ENCODE measurements at places on chromosomes 12 and 14. TPM values are rescaled to one million over a fixed set of nuclear protein-coding genes. Genes with fewer than 3 reads are reported as not detected.

GRCh38 chr14:91094772-91095171 is 19.1 kb upstream of the DGLUCY start:
- DNase-seq = no peak

DNA sequence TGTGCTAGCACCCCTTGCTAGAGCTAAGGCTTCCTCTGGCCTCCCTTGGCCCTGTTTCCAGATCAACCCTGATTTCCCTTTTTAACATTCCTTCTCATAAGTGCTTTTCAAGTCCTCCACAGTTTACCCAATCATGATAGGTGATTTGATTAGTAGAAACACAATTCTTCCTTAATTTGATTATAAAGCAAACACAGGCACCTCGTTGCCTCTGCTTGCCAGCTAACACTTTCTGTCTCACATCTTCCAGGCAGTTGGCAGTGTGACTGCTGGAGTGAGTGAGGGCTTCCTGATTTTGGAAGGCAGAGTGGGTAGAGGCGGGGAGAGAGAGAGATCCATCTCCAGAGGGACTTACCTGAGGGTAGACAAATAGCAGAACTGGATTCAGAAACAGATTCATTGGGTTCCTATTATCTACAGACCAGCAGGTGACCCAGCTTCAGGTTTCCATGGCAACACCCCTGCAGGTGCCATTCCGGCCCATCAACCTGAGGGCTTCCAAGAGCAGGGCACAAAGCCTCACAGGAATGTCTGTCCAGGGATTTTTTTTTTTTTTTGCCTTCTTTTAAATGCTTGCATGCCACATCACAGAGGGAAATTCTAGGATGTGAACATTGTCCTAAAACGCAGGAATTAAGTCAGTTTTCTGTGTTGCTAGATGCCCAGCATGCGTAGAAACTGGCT is 77.7 kb downstream of the PLXNC1 start:
- no peak for DNase-seq

- DNase-seq = no peak
These were observed 4.8 kb downstream of the ARHGAP9 start for GRCh38 chr12:57474862-57475261.

Gene RPS6KA5
- total RNA-seq = 22.4 TPM

- no peak for DNase-seq
These were observed 63.9 kb downstream of the RNFT2 start for GRCh38 chr12:116802018-116802417.

GRCh38 chr14:90976101-90976500 is 84.3 kb downstream of the RPS6KA5 start:
- no peak for DNase-seq

DNA sequence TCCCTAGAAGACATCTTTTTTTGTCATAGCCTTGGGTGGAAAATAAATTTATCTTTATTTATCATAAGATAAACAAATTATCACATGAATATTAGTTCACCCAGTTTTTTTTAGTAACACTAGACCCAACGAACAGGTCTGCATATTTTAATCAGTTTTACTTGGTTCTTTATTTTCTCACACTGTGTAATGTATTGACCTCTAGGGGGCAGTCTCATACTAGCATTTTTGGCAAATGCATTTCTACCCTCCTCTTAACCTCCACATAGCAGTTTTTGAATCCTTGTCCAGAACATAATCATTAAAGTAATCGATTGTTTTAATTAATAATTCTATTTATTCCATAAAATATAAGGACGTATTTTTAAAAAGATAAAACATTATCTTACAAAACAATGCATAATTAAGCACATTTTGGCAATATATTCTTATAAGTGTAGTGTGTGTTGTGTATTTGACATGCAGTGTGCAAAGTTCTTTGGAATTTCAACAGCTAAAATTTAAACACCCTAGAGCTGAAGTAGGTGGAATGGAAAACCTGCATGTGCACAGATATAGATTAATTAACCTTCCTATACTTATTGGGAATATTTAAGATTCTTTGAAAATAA is 31.6 kb upstream of the PTPRQ start:
- no peak for DNase-seq

DNA sequence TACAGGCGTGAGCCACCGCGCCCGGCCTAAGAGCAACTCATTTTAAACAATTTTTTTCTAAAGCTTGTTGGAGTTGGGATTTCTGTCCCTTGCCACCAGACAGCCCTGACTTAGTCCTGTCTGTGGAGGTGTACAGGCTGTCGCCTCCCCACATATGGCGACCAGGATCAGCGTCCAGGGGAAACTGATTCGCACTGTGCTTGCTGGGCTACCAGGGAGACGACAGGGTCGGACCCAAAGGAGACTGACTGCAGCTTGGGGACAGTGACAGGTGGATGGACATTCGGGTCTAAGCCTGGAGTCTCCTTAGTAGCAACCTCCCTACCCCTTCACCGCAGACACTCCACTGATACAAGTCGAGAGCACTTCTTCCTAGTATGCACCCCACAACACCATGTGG is 40.3 kb downstream of the TRAFD1 start:
- no peak for DNase-seq

DNA sequence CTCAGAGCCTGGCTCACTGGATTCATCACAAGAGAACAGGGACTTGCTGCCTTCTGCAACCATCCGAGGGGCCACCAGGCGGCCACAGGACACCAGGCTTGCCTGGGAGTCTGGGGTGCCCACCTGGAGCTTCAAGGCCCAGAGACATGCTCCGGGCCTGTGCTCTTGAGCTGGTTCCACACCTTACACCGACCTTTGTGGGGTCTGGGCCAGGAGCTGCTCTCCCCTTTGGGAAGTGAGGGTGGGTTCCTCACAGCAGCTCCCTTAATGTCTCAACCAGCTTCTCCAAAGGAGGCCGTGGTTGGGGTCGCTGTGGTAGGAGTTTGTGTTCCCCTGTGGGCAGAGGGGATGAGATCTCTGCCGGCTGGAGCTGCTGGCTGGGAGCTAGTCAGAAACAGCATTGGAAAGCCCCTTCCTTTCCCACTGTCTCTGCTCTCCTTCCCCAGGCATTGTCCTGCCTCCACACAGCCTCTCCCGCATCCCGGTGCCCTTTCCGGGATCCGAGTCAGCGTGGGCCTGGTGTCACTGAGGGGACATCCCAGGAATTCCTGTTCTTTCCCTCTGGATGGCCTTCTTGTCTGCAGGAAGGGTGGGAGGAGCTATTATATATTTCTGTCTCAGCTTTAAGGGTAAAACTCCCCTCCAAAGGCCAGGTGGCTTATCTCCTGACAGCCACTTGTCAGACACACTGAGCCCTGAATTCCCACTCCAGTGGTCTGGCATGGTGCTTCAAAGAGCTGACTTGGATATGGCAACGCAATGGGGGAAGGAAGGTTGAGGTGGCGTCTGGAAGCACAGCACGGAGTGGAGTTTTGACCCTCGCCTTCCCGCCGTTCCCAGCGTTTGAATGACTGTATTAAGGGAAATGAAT is 5.1 kb upstream of the PAPLN start:
- DNase-seq = peak; percentile 63

GRCh38 chr12:55929306-55929791 is 1.6 kb upstream of the DGKA start:
- DNase-seq = no peak

DNA sequence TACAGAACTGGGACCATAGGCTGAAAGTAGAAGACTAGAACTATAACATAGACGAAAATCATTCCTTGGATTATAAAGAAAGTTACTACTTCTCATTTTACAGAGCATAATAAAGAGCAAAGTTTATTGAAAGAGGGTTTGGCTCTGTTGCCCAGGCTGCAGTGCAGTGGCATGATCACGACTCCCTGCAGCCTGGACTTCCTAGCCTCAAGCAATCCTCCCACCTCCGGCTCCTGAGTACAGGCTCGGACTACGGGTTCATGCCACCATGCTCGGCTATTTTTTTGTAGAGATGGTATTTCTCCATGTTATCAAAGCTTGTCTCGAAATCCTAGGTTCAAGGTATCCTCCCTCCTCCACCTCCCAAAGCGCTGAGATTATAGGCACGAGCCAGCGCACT is 190.1 kb upstream of the FOXG1 start:
- DNase-seq = no peak

DNA sequence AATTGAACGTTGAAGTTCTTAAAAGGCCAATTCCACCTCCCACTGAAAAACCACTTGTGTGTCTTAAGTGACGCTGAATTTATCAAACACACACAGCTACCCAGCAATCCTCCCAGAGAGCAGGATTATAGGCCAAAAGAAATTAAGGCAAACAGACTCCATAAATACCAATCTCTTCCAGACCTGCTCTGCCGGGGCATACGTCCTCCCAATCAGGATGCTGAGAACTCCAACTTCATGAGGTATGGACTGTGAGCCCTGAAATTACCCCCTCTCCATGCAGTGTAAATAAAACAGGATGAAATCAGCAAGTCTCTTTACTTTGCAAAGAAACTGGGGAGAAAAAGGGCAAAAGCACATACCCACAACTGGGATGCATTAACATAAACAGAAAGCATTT is 265.2 kb downstream of the KSR2 start:
- DNase-seq = no peak

DNA sequence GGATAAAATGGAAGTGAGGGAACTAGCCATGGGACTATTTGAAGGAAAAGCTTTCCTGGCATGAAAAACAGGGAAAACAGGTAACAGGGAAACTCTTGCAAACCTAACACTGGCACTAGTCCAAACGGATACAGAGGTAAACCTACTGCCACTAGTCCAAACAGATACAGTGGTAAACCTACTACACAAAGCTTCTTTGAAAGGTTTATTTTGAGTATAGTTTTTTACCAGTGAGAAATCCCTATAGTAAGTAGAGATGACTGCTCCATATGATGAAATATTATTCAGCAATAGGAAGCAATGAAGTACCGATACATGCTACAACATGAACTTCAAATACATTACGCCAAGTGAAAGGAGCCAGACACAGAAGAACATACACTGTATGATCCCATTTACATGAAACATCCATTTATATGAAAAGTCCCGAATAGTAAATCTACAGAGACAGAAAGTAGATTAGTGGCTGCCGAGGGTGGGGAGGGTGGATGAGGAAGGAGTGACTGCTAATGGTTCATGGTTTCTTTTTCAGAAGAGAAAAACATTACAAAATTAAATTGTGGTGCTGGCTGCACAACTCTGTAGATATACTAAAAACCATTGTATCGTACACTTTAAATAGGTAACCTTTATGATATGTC is 25.5 kb downstream of the SPTLC2 start:
- no peak for DNase-seq

DNA sequence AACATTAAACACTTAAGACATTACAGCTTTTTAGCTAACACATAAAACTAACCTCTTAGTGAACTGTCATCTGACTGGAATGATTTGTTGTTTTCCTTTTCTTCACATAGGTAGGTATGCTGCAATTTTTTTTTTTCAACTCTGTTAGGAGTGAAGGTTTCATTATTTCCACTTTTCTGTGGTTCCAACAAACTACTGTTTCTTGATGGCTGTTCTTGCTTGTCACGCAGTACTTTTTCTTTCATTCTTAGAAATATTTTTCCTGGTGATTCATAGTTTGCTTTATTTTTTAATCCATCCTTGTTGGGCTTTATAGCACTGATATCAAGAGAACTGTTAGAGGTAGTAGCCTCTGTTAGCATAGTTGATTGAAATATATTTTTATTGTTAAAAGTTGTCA is 6.3 kb downstream of the MIS18BP1 start:
- DNase-seq = no peak

DNA sequence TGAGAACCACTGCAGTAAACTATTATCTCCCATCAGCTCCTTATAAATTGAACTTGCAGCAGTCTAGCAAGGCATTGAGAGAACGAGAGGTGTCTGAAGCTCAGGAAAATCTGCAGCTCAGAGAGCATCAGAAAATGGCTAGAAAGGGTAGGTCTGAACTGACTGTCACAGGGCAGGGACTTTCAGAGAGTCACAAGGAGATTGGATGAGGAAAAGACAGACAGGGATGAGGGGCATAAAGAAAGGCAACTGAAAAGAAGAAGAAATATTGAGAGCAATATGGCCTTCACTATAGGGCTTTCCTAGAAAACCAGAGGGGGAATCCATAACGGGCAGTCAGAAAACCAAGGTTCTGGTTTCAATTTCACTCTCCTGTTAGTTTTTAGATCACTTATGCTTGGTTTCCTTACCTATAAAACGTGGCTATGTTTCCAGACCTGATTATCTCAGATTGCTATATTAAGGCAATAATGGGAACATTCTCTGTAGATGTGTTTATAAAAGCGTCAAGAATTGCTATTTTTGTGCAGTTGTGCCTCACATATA is 40.9 kb downstream of the PDE6H start:
- DNase-seq = no peak

DNA sequence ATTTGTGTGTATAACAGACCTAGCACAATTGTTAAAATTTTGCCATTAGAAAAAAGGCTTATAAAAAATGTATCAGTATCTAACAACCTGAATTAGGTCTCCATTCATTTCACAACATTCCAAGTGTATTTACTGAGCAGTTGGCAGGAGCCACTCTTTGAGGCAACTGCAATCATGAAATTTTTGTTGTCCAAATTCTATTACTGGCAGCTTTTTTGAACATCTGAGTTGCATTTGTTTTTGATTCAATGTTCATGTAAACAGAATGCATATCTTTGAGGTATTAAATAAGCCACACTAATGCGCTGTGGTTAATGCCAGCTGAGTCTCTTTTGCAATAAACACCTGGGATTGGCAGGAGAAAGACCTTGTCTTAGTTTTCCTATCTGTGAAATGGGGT is 8.7 kb downstream of the KITLG start:
- DNase-seq = no peak

DNA sequence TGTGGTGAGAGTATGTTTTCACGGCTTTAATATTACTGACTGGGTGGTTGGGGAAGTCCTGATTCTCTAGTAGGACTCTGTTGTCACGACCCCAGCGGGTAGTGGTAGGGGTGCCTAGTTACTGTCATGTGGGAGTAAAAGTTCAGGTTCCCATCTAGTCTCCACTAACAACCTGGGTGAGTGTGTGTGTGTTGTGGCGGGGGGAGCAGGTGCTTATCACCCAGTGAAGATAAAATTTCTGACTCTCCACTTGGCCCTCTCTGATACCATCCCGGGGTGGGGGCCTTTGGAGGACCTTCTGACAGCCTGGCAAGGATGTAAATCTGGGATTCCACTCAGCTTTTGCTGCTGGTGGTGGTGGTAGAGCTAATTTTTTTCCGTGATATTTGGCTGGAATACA is 35.4 kb upstream of the GUCY2C start:
- DNase-seq = no peak

DNA sequence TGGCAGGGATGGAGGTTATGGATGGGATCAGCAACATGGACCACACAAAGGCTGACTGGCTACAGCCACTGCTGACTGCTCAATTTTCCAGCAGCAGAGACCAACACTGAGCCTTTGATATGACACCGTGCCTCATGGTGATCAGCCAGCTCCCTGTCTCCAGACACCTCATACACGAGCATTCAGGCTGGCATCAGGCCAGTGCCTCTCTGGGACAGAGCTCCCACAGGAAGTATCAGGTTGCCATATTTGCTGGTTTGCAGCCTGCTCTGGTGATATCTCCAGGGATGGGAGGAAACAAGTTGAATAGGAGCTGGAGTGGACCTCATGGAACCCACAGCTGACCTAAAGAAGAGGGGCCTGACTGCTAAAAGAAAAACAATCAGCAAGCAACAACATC is 471.2 kb upstream of the ATXN7L3B start:
- DNase-seq = no peak

Gene STAC3
- total RNA-seq = 2.5 TPM

Gene TUNAR
- total RNA-seq = not detected

Gene KRT85
- total RNA-seq = not detected

- DNase-seq = no peak
These were observed 206.5 kb upstream of the EEA1 start for GRCh38 chr12:93135286-93136239.

Gene OR6C76
- total RNA-seq = not detected
